Activated CD4-positive, alpha-beta T cell treated with anti-CD3 and anti-CD28 coated beads, Interleukin-2, Interleukin-4, amounts not matched to agents 100 ng/mL and 50 ng/mL, durations not matched to agents 16 hours and 8 hours (primary cell): ENCODE measurements at places on chromosomes 2 and 18.

GRCh38 chr2:42902939-42903709, 110.7 kb upstream of the HAAO start:
- DNase-seq: no peak

DNA sequence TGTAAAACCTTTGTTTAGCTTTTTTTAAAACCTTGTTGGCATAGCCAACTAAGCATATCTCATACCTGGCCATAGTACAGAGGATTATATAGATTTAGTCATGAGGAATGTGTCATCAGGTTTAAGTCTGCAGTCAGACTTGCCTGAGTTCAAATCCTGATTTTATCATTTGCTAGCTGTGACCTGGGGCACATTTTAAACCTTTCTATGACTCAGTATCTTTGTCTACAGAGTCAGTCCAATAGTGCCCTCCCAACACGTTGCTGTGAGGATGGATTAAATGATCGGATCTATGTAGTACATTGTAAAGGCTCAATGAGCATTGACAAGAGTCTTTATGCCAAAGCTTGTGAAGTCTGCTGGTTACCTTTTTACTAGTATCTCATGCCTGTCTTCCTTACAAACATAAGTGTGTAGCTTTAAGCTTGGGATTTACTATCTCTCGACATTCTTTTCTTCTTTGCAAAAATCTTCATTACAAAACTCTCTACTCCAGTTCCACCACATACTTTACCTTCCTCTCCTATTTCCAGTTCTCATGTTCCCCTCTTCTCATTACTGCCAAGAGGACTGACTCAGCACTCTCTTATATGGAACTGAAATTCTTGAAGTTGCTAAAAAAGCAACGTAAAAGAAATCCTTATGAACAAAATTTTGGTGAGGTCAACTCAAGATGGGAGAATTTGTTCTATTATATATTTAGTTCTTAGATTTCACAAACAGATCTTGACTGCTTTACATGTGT, 68.1 kb upstream of the RBMS1 start:
- no peak for DNase-seq

- no peak for DNase-seq
These were observed 73.0 kb upstream of the EPB41L5 start for GRCh38 chr2:119939915-119940314.

DNA sequence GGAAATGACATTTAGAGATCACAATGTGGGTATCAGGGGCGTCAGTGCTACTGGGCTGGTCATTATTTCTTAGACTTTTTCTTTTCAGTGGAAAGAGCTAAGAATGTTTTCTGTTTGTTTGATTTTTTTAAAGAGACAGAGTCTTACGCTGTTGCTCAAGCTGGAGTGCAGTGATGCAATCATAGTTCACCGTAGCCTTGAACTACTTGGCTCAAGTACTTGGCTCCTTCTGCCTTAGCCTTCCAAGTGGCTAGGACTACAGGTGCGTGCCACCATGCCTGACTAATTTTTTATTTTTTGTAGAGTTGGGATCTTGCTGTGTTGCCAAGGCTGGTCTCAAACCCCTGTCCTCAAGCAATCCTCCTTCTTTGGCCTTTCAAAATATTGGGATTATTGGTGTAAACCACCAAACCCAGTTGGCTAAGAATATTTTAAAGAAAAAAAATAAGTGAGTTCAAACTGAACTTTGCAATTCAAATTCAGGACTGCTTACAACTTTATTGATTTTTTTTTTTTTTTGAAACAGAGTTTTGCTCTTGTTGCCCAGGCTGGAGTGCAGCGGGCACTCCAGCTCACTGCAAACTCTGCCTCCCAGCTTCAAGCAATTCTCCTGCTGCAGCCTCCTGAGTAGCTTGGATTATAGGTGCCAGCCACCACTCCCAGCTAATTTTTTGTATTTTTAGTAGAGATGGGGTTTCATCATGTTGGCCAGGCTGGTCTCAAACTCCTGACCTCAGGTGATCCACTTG, 154.2 kb downstream of the MIB1 start:
- DNase-seq: no peak

- DNase-seq: no peak
These were observed 236.0 kb downstream of the DYSF start for GRCh38 chr2:71689393-71689792.

DNA sequence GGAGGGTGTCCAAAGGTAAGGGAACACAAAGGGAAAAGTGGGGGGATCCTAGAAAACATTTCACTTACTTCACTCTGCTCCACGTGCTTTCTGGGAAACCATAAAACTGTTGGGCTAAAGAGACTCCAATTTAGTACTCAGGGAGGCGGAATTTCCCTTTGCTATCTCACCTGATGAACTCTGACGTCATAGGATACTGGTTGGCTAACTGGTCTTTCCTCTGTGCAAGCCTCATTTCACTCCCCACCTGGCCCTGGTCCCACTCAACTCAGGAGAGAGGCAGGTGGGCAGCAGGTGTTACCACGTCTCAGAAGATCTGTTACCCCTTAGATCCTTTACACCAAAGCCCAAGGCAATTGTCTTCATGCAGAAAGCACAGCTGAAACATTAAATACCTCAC, 51.8 kb upstream of the PMAIP1 start:
- DNase-seq: no peak

DNA sequence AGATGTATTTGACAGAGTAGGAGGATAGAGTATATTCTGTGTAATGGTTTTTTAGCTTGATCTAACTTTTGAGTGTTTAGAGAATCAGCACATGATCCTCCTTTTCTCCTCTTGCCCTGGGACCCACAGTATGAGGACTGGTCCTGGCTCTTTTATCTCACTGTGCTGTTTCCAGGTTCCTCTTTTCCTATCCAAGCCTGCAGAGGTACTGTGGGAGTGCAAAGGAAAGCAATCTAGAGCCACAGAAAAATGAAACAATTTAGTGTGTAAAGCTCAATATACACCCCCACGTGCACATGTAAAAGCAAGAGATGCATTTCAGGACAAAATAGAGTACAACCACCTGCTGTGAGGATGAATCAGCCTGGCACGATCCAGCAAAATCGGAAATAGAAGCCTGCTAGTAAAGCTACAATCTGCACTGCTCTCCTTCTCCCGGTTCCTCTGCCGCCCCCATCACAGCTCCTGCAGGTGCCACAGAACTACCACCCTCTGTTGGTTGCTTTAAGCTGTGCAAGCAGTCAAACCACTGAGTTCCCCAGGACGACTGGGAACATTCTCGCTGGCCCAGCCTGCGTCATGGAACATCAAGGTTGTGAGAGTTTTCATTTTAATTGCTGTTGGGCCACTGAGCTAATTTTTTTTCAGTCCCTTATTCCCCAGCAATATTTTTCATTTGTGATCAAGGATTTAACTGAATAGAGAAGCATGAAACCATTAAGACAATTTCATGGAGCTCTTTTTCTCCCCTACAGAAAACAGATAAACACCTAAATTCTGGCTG, 47.8 kb upstream of the MAPRE3 start:
- peak; percentile 26 for DNase-seq

GRCh38 chr18:10101729-10102128, 187.9 kb downstream of the VAPA start:
- DNase-seq: no peak

GRCh38 chr2:150853263-150853662, 365.8 kb upstream of the RND3 start:
- DNase-seq: no peak

DNA sequence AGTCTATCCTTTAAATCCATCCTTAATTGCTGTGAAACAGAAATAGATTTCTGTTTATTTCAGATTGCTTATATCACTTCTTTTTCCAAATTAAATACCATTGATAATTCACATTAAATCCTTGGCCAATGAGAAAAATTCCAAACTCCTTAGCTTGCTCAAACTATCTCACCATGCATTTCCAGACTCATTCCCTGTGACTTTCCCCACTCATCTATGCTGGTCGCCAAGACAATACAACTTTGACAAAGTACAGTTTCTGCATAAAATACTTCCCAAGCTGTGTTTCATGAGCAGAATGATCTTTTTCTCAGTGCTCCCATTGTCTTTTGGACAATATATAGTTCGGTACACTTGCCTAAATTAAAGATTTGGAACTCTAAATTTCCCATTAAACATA, 575.6 kb downstream of the CPS1 start:
- no peak for DNase-seq

DNA sequence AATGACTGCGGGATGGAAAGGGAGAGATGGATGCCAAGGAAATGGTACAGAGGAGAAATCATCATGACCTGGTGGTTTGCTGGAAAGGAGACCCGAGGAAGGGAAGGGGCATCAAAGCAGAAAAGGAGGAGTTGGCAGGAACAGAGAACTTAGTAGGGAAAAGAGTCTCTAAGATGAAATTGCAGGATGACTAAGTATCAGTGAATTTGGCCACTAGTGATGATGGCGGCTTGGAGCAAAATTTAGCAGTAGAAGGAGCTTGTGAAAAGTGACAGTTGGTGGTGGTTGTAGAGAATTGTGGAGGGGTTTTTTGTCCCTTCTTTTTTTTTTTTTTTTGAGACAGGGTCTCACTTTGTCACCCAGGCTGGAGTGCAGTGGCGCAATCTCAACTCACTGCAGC, 10.1 kb downstream of the METAP1D start:
- no peak for DNase-seq

DNA sequence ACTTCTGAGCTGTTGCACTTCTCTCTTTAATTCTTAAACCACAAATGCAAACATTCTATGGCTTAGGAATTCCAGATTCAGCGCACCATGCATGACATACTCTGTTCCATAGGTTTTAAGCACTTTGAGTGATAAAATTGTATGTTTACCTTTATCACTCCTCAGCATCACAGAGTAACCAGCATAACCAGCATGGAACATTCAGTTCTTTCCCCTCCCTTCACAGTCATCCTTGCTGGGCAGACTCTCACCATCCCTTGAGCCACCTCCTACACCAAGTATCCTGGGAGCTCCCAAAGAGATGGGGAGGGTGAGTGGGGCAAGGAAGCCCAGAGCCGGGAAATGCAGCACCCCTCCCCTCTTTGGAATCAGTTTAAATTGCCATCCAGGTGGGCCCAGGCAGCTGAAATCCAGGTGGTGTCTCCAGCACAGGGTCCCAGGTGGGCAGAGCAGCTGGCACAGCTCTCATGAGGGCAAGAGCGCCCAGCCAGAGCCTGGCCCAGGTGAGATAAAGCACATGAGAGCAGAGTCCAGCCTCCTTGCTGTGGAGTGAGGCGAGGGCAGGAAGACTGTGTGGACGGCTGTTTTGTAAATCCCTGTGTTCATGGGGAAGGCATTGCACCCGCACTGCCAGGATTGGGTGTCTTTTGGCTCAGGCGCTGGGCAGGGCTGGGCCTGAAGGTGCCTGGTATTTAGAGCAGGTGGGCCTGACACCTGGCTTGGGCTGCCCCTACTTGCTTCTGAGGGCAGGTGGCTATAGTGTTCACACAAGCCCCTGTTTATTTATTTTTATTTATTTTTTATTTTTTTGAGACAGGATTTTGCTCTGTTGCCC, 36.8 kb downstream of the LAMA3 start:
- DNase-seq: no peak

DNA sequence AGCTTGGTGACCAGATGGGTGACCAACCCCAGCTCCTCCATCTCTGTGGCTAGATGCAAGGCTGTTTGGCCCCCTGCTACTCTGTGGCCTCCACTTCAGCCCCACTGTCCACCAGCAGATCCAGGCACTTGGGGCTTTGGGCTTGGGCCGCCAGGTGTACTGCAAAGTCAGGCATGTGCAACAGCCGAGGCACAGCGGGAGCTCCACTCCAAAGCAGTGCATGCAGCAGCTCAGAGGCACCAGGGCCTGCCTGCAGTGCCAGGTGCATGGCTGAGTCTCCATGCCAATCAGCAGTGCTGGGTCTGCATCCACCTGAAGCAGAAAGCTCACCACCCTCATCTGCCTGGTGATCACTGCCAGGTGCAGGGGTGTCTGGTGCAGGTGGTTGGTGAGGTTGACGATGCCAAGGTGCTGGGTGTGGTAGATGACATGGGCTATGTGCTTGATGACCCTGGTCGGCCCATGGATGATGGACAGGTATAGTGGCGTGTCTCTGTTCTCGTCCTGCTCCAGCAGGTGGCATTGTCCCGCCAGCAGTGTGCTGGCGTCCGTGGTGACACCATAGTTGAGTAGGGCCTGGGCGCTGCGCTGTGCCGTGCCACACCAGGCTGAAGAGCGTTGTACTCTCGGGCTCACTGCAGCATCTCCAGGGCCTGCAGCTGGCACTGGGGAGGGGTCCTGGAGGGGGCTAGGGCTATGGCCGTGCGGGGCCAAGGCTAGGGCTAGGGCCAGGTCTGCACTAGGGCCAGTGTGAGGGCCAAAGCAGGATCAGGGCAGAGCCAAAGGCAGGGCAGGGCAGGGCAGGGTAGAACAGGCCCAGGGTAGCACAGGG, 1.0 kb upstream of the ANKRD62 start:
- peak; percentile 45 for DNase-seq

- no peak for DNase-seq
These were observed 18.6 kb upstream of the SPAG16 start for GRCh38 chr2:213265679-213266078.

GRCh38 chr18:78837754-78838153, 141.9 kb upstream of the SALL3 start:
- DNase-seq: no peak

DNA sequence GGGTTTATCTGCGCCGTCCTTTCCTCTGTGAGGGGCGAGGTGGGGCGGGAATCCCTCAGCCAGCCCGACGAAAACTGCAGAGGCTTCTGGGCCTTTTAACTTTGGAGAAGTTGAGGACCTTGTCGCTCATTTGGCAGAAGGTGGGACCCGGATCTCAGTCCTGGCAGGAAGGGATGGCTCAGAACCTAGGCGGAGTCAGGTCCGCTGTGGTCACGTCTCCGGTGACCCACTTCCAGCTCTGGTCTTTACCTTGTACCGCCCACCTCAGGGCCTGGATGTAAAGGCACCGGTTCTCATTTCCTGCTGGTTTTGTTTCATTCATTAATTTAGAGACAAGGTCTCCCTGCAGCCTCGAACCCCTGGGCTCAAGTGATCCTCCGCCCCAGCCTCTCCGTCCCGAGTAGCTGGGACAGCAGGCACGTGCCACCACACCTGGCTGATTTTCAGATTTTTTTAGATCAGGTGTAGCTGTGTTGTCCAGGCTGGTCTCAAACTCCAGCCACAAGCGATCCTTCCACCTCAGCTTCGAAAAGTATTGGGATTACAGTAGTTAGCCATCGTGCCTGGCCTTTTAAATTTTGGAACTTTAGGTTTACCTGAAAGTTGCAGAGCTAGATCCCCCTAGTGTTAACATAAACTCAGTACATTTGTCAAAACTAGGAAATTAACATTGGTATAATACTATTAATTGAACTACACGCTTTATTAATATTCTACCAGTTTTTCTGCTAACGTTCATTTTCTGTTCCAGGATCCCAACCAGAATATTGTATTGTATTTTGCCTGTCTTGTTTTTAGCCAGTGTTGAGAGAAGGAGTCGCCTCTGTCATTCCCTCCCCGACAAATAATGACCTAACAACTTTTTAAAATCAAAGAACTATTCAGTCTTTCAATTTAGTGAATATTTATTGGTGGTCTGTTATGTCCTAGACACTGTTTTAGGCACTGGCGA, 852 bp downstream of the POLI start:
- peak; percentile 77 for DNase-seq

DNA sequence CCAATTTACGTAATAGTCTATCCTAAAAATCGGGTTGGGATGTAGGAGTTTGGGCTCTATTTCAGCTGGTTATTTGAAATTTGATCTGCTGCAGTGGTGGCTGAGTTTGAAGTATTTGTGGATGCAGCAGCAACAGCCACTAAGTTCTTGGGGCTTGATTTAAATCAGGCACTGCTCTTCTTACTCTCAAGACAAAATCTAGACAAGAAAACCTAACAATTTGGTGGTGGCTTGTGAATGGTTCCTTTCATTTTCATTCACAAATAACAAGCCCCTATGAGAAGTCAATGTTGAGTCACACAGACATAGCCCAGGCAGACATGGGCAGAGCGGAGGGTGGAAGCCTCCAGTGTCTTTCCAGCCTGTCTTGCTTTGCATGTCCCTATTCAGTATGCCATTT, 199.3 kb downstream of the LTBP1 start:
- DNase-seq: no peak
